ENCODE measurements at places on chromosomes 6 and 20. TPM values are rescaled to one million over a fixed set of nuclear protein-coding genes. Genes with fewer than 3 reads are reported as not detected.

DNA sequence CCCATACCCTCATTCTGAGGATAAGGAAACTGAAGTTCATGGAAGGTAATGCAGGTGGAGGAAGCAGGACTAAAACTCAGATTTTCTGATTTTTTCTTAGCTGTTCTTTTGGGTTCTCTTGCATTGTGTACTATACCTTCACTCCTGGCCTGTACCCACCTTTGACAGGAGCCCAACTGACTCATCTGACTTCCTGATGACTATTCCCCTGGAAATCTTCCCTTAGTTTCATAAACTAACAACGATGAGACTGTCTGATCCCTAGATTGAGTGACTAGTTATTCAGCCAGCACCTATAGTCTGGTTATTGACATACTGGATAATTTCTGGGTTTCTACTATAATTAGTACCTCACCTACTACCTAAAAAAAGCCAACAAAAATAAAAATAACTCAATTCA is 10.1 kb downstream of the CRYBG1 start:
- no peak for DNase-seq

DNA sequence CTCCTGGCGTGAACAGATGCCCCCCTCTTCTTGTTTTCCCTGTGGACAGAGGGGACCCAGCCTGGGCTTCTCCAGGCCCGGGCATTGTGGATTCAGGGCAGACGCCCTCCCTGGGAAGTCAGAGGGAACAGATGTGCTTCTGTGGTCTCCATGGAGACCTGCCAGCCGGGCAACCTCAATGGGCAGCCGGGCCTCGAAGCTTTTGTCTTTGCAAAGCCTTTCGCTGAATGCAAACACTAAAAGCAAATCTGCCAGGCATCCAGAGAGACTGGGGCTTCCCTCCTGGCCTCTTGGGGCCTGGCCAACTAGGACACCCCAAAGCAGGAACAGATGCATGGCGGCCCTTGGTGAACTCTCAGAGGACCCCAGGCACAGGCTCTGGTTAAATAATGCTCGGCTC is 370.0 kb upstream of the SULF2 start:
- DNase-seq: no peak

GRCh38 chr6:129239825-129240491 is 357.0 kb downstream of the LAMA2 start:
- no peak for DNase-seq

- no peak for DNase-seq
These were observed 32.4 kb downstream of the TAF11 start for GRCh38 chr6:34855463-34855862.

GRCh38 chr6:150765067-150765764 is 100.3 kb upstream of the MTHFD1L start:
- no peak for DNase-seq

DNA sequence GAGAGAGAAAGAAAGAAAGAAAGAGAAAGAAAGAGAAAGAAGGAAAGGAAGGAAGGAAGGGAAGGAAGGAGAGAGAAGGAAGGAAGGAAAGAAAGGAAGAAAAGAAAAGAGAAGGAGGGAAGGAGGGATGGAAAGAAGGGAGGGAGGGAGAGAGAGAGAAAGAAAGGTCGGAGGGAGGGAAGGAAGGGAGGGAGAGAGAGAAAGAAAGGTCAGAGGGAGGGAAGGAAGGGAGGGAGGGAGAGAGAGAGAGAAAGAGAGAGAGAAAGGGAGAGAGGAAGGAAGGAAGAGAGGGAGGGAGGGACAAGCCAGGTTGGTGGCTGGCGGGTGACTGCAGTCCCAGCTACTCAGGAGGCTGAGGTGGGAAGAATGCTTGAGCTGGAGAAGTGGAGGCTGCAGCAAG is 27.3 kb upstream of the ZNF184 start:
- DNase-seq: no peak

GRCh38 chr20:58306421-58307261 is 2.9 kb upstream of the RAB22A start:
- DNase-seq: no peak

DNA sequence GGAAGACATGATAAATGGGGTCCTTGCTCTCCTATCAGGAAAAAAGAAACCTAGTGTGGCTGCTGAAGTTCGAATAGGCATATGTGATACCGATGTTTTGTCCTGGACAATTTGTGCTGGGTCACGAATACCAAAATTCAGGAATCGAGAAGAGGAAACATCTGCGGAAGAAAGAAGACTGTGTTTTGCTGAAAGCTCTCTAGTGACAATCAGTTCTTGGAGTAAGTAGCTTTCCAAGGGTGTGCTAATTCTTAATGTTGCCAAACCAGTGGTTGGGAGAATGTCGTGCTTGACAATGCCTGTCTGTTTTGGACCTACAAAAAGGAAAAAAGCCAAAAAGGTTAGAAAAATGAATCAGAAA is 956.1 kb downstream of the PHF3 start:
- DNase-seq: peak; percentile 14

DNA sequence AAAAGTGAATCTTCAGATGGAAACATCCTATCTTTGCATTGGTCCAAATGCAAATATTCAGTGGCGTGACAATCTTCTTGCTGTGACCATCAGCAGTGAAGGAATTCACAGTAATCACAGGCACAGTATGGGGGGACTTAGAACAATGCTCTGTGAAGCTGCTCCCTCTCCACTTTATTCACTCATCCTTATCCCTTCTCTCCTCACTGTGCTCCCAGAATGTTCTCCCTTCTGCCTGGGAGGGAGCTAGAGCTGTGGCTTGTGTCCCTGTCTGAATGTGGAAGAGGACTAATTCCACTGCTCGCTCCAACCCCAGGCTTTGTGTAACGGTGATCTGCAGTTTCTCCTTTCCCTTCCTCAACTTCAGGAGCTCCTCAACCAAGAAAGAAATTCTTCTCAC is 243.7 kb downstream of the ALDH8A1 start:
- no peak for DNase-seq

GRCh38 chr20:34528921-34529297 is 12.7 kb downstream of the DYNLRB1 start:
- no peak for DNase-seq

Gene HEY2
- 11.0 TPM for polyA plus RNA-seq

Gene ENPP5
- polyA plus RNA-seq: 4.2 TPM

Gene HLA-G
- polyA plus RNA-seq: 3.3 TPM

Gene FAM209A
- not detected for polyA plus RNA-seq

Gene SLC44A4
- polyA plus RNA-seq: 0.37 TPM

Gene TGM3
- 0.25 TPM for polyA plus RNA-seq

Gene TREM1
- 0.14 TPM for polyA plus RNA-seq
